ENCODE measurements at places on chromosomes 7 and 10.

DNA sequence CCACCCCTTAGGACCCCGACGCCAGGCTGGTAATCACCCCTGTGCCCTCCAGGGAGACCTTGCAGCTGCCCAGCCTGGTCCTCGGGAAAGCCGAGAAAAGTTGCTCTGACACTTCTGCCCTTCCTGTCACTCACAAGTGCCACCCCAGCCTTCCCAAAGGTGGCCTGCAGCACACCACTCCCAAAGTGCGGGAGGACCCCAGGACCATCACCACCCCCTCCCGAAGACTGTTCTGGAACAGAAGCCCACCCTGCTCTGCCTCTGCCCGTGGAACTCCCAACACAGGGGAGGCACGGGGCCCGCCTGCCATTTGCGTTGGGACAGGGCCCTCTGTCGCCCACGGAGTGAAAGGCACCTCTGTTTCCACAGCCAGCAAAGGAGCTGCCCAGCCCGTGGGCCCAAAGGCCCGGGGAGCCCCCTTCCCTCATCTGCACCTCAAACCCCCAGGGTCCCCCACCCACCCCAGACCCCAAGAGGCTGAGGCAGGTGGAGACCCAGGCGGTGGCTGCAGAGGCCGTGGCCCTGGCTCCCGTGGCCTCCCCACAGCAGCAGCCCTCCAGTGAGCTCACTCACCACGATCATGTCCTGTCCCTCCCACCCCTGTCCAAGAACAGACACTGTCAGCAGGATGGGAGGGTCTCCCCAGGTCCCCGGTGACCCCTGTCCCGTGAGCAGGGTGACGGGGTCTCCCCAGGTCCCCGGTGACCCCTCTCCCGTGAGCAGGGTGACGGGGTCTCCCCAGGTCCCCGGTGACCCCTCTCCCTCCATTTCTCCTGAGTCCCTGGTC lies 47.8 kb upstream of the PPP2R2D start:
- DNase-seq: no peak

- DNase-seq: peak; percentile 47
Measured at GRCh38 chr10:60203993-60204618, 185.6 kb downstream of the ANK3 start.

DNA sequence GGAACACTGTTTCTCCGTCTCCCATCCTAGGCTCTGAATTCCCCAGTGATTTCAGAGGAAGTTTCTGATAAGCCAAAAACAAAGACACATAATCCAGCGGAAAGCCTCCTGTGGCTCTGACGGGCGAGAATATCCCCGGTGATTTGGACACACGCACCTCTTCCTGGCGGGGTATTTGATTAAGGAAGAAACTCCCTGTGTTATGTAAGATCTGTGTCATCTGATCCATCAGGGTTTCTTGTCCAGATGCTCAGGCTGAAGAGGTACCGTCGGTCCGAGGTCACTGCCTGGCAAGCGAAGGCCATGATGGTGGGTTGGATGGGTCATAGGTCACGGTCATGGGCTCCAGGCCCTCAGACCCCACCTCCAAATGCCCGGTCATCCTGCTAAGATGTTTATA lies 39.6 kb upstream of the DNAJB6 start:
- no peak for DNase-seq

DNA sequence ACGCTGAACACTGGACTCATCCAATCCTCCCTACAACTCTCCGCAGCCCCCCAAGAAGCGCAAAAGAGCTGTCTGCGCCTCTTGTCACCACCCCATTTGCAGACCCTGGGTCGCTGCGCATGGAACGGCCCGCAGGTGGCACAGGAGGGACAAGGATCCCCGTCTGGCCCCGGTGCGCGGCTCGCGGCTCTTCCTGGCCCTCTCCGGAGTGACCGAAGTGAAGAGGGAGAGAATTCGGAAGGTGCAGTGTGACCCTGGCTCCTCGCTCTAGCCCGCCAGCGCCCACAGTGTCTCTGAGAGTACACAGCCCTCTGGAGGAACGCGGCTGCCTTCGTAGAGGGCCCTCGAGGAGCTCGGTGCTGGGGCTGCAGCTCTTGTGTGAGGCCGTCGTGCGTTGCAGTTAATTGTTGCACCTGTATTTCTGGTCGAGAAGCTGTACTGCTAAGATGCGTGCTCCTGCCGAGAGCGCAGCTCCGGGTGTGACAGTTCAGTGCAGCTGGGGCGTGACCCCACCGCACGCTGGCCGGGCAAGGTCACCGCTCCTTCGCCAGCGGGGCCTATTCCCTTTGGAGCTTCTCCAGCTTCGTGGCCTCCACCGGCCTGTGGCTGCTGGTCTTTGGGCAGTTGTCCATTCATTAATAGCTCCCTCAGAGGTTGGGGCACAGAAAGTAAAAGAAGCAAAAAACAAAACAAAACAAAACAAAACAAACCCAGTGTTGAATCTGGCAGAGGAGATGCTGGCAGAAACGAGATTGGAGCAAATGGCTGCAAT lies 119.0 kb downstream of the SEC23IP start:
- DNase-seq: no peak

- peak; percentile 15 for DNase-seq
Measured at GRCh38 chr7:42876182-42877068, 35.4 kb downstream of the C7orf25 start.

DNA sequence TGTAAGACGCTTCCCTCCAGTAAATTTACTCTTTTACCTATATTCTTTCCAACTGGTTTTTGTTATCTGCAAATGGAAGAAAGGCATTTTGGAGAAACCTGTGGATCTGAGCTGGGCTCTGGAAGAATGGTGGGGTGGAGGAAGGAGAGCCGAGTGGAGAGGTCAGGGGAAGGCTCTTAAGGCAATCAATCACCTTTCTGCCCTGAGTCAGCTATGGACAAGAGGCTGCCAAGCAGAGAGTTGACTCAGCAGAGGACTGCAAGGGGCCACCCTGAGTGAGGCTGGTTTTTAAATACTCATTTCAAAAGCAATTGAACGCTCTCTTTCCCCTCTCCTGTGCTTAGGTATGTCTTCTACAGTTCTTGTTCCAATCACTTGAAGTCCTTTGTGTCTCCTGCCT lies 81.8 kb downstream of the SPAG6 start:
- no peak for DNase-seq

DNA sequence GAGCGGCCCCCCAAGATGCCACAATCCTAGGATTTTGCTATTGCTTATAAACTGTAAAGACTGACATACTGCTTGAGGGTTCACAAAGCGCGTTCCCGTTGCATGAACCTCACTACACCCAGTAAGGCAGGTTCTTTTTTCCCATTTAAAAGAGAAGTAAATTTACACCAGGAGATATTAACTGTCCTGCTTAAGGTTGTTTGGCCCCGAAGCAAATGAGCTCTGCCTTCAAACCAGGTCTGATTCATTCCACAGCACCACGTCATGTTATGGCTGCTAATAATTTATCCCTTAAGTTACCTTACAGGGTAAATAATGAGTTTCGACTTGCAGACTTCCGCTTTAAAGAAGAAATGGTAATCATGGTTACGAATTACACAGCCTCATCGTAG lies 559 bp upstream of the FKBP14 start:
- DNase-seq: peak; percentile 43

GRCh38 chr7:37545619-37546534 lies 97.2 kb upstream of the ELMO1 start:
- DNase-seq: no peak

- DNase-seq: no peak
Measured at GRCh38 chr7:134855442-134855841, 76.0 kb downstream of the CALD1 start.

DNA sequence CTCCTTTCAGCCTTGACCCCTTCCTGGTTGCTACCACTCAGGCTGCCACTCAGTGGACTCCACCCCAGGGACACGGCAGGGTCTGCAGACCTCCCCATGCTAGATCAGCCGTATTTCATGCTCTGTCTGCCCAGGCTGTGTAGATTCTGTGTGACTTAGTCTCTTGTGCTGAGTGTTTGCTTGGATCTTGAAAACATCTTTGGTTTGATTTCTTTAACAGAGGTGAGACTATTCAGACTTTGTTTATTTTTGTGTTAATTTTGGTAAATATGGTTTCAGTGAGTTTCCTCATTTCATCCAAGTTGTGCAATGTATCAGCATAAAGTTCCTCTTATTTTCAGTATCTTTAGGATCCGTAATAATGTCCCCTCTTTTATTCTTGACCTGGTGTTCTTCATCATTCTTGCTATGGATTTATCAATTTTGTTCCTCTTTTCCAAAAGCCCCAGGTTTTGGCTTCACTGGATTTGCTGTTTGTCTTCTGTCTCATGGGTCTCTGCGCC lies 21.2 kb upstream of the PWWP2B start:
- DNase-seq: no peak

DNA sequence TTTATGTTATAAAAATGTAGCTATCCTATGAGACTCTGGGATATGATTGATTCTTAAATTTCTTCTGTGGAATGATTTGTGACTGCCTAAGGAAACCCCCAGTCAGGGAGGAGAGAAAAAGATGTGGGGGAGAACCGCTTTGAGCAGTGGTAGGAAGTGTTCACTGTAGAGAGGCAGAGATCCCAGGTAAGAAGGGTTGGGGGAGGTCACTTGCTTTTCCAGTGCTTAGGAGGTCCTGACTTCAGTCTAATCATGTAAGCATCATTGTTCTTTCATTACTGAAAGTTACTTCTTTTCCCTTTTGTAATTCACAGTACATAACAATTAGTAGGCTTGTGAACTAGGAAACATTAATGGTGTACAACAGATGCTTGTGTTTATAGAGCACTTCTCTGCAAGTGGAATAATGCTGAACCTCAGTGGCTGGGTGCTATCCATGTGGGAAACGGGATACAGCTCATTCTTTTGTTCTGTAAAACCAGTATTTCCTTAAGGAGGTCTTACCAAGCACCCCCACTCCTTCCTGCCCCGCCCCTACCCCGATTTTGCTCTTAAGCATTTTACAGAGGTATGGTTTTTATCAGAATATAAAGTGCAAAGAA lies 165.4 kb downstream of the ST7 start:
- no peak for DNase-seq

DNA sequence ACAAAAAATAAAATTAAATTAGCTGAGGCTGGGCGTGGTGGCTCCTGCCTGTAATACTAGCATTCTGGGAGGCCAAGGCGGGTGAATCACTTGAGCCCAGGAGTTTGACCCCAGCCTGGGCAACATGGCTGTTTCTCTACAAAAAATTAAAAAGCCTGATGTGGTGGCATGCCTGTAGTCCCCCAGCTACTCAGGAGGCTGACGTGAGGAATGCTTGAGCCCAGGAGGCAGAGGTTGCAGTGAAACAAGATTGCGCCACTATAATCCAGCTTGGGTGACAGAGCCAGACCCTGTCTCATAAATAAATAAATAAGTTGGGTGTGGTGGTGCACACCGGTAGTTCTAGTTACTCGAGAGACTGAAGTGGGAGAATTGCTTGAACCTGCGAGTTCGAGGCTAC lies 65.1 kb downstream of the GNA12 start:
- no peak for DNase-seq

GRCh38 chr7:138431517-138431916 lies 28.5 kb upstream of the TRIM24 start:
- no peak for DNase-seq

- no peak for DNase-seq
Measured at GRCh38 chr7:112143582-112143981, 62.6 kb downstream of the DOCK4 start.

- DNase-seq: no peak
Measured at GRCh38 chr10:63542835-63543575, 21.8 kb downstream of the REEP3 start.

DNA sequence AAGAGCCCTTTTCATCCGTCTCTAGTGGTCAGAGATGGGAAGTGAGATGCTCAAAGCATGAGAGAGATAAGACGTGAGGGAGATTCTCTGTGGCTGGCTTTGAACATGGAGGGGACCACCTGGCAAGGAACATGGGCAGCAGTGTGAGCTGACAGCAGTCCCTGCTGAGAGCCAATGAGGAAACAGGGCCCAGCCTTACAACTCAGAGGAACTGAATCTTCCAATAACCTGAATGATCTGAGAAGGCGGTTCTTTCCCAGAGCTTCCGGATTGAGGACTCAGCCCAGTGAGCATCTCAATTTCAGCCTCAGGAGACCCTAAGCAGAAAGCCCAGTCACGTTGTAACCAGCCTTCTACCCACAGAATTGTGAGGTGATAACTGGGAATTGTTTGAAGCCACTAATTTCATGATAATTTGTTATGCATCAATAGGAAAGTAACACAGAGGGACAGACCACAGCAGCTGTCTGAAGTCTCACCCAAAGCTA lies 33.9 kb upstream of the IKZF1 start:
- no peak for DNase-seq

- DNase-seq: no peak
Measured at GRCh38 chr7:111012799-111013675, 77.9 kb upstream of the LRRN3 start.

DNA sequence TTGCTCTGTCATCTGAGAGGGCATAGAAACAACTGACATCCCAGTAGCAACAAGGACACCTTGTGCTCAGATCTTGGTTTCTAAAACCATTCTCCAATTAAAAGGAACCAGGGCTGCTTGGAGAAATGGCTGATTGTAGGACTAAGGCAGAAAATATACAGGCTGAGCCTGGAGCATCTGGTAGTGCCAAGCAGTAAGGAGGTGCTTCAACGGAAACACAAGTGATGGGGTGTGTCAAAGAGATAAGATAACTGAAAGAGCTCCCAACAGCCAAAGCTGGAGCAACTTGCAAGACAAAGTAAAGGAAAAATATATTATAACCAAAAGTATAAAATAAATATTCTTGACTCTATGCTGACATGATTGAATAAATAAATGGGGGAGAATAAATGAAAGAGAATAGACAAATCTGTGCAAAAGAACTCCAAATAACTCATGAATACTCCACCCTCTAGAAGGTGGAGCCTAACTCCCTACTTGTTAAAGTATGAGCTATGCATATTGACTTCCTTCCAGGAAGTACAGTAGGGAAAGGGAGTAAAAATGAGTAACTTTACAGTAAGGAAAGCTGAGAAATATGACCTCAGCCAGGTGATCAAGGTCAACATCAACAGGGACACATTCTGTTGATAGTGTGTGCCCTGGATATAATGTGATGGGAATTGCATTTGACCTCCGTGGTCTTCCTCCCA lies 162.4 kb downstream of the NOC3L start:
- no peak for DNase-seq

GRCh38 chr10:43479275-43479674 lies 42.4 kb downstream of the ZNF487 start:
- DNase-seq: no peak

GRCh38 chr7:116399819-116400218 lies 99.7 kb upstream of the CAV2 start:
- DNase-seq: no peak

DNA sequence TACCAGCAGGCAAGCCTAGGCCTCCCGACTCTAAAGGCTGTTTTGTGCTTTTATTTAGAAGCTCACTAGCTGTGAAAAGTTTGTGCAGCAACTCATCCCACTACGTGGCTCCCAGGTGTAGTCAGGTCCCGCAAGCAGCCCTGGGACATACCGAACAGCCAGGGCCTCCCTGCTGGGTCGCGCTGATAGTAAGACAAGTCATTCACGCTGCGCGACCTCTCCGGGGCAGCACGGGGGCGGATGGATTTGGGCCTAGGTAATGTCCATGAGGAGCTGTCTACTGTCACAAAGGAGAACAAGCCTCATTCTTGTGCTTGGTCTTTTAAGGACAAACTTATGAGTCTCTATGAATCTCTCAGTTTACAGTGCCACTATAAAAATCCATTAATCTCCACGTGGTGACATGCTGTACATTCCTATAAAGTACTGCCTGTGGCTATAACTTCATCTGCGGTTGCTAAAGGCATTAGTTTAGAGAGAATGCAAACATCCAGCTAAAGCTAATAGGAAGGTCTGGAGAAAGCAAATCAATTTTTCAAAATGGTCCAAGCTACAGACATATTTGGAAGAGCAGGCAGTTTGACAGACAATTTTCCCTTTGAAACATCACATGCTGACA lies 546.8 kb downstream of the PHTF2 start:
- DNase-seq: no peak

- no peak for DNase-seq
Measured at GRCh38 chr7:5417106-5418071, 6.2 kb downstream of the TNRC18 start.

Measured in cerebellum (tissue), 4 donors.